NCI-H446 treated with DMSO at 0.1 percent for 48 hours (cell line): ENCODE measurements at places on chromosomes 5 and 9.

DNA sequence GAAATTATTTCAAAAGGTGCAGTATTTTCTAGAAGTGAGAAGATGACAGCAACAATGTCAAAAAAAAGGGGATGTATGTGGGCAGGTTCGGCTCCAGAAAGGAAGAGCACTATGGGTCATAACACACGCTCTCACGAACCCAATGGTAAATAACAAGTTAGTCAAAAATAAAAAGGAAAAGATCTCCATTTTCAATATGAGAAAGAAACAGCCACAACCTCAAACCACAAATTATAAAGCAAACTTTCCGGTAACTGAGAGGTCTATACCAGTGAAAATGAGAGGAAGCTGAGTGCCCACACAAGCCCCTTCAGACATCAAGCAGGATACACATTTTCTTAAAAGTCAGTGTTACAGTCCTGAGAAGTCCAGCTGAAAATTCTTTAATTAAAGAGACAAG lies 398.5 kb upstream of the RPS23 start:
- DNase-seq, result no peak

DNA sequence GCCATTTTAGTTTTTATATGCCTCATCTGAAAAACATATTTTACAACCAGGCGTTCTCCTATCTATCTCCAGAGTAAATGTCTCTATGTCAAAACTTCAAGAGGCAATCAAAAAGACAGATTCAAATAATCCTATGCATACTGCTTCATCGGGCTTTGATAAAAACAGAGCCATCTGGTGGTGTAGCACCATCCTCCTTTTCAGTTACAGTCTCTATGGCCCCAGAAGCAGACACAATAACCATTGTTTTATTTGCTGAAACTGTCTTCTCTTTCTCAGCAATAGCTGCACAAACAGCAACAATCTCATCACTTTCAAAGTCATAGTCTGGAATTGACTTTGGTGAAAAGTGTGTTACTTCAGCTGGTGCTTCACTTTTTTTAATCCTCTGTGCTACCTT lies 36.3 kb downstream of the PTGER4 start:
- no peak for DNase-seq

- peak; percentile 28 for DNase-seq
These were observed 111.2 kb upstream of the LRRTM2 start for GRCh38 chr5:138986186-138986800.

DNA sequence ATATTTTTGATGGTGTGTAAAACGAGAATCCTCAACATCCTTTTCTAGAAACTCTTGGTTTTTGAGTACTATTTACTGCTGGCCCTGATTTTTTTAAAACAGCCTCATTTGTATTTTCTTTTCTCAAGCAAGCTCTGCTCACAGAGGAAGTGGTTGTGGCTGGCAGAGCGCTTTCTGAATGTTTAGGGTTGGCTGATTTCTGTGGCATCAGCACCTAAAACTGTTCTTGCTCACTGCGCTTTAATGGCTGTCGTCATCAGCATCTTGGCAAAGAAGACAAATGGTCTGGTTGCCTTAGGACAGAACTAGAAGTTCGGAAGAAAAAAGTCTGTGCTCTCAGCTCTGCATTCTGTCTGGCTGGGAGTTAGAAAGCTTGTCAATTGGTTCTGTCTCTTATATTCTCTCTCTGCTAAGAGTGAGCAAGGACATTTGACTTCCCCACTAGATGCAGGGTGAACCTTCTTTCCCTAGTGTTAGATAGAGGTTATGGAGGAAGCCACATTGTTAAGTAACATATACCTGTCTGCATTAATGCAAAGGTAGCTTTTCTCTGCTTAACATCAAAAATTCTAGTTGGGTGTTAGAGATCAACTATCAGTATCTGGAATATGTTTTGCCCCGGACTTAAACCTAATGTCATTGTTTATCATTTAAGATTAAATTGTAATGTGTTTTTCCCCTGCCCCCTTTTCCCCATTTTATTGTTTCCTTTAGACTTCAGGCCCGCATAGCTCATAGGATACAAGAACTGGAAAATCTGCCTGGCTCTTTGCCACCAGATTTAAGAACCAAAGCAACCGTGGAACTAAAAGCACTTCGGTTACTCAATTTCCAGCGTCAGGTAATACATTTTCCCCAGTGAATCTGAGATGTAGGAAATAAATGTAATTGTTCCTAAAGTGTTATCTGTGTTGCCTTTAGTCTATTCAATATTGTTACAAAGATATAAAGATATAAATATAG lies 39.0 kb downstream of the SMARCA2 start:
- no peak for DNase-seq

GRCh38 chr9:126461608-126462007 lies 135.0 kb downstream of the MVB12B start:
- no peak for DNase-seq

GRCh38 chr9:134154262-134154701 lies 10.1 kb downstream of the RNU6ATAC start:
- no peak for DNase-seq

GRCh38 chr5:29983528-29984155 lies 1209.8 kb upstream of the CDH6 start:
- no peak for DNase-seq

DNA sequence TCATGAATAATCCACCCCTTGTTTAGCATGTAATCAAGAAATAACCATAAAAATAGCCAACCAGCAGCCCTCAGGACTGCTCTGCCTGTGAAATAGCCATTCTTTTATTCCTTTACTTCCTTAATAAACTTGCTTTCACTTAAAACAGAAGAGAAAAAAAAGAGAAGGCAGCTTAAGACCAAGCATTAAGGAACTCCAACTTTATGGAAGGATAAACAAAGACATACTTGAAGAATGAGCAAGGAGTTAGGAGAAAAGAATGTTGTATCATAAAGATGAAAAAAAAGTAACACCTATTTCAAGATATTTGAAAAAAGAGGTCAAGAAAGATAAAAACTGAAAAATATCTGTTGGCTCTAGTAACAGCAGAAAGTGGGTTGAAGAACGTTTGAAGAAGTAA lies 107.6 kb downstream of the RNF180 start:
- DNase-seq, result no peak

DNA sequence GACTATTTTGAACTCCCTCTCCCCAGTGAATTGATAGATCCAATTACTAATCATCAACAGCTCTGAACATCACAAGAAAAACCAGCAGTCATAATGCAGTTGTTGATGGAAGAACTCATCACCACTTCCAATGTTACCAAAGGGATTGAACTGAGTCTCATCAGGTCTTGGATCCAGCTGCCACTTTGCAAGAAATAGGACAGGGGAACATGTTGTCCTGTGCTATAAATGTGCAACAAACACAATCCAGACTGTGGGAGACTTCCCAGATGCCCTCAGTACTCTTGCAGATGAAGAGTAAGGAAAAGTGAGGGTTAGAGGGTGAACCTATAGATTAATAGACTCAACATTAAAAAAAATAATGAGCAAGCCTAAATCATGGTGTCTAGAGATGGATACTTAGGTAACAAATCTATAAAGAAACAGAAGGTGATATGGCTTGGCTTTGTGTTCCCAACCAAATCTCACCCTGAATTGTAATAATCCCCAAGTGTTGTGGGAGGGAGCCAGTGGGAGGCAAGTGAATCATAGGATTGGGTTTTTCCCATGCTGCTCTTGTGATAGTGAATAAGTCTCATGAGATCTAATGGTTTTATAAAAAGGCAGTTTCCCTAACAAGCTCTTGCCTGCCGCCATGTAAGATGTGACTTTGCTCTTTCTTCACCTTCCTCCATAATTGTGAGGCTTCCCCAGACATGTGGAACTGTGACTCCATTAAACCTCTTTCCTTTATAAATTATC lies 63.4 kb upstream of the PAPPA start:
- DNase-seq, result no peak

DNA sequence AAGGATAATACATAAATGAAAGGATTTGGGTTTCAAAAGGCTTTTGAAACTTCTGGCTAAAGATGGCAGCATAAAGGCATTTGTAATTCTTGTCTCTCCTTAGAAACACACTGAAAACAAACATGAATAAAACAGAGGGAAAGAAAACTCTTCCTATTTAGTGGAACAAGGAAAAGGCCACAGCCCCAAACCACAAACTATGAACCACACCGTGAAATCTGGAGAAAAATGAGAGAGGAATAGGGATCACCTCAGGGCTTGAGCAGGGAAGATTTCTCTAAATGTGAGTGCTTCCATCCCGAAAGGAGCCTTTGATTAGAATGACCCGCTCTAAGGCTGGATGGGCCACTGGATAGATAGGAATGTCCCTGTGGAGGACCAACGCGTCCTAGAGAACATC lies 119.6 kb downstream of the SEC61B start:
- no peak for DNase-seq

DNA sequence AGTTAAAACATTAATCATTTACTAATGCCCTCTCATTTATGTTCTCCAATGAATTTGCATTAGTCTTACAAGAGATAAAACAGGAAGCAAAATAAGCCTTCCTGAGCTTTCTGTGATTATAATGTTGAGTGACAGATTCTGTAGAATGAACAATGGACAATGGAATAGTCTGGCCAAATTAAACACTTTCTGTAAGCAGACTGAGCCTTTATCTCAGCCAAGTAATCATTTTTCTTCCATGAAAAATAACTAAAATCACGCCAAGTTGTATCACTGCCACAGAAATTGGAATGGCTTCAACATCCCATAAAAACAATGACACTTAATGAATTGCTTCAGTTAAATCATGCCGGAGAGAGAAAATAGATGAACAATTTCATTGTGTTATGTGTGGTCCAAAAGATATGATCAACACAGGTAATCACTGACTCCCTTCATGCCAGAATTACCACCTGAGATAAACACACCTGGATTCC lies 63.0 kb downstream of the TSSK1B start:
- peak; percentile 24 for DNase-seq

- DNase-seq, result no peak
These were observed 12.8 kb upstream of the LAMC3 start for GRCh38 chr9:130996205-130996604.

GRCh38 chr9:6842584-6842947 lies 84.8 kb downstream of the KDM4C start:
- DNase-seq, result no peak

GRCh38 chr5:7364226-7364875 lies 31.6 kb upstream of the ADCY2 start:
- no peak for DNase-seq

GRCh38 chr5:75512383-75513074 lies 838 bp downstream of the POLK start:
- no peak for DNase-seq

GRCh38 chr9:130453487-130453886 lies 8.7 kb downstream of the ASS1 start:
- DNase-seq, result no peak

DNA sequence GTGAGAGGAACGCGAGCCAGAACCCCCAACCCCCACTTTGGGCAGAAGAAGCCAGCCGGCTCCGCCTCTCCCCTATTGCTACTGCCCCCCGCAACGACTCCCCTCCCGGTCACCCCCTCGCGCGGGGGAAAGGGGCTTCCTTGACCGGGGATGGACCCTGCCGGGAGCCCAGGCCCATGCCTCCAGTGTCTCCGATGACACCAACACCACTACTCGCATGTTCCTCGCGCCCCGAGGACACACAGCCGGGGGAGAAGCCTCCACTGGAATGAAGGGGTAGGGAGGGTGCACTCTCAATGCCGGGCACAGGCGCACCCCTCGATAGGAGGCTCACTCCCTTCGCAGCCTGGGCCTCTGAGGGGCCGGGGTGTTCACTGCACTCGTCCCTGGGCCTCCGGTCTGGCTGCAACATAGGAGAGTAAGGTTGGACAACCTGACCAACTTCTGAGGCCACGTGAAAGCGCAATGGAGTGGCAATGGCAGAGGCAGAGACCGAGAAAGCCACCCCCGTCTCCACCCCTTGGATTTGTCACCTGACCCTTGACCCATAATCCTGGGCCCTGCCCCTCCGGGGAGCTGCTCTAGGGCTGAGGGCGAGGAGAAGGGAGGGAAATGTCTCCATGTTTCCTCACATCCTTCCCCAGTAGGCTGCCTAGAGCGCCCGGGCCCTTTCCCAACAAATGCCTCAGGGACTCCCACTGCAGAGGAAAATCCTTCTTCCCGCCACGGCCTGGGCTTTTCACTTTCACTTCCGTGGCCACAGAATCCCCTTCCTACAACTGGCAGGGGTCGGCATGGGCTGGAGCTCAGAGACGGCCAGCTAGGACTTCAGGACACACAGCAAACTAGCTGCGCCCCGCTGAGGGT lies 1.1 kb upstream of the CNTFR start:
- DNase-seq, result no peak

- DNase-seq, result no peak
These were observed 9.1 kb downstream of the EPB41L4B start for GRCh38 chr9:109311731-109312130.

DNA sequence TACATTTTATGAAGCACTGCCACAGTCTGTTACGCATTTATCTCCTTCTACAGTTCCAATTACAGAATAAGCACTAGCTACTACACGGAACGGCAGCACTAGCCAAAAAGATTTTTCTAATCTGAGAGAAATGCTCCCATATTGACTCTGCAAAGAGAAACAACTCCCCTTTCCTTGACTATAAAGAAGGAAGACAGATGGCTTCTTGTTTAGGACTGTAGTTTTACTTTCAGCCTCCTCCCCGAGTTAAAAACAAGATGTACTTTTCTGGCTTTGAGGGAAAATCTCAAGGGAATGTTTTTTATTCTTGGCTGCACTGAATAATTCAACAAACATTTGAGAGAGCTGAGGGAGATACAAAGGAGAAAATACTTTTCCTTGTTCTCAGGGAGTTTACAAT lies 1.9 kb upstream of the SLC44A1 start:
- no peak for DNase-seq

DNA sequence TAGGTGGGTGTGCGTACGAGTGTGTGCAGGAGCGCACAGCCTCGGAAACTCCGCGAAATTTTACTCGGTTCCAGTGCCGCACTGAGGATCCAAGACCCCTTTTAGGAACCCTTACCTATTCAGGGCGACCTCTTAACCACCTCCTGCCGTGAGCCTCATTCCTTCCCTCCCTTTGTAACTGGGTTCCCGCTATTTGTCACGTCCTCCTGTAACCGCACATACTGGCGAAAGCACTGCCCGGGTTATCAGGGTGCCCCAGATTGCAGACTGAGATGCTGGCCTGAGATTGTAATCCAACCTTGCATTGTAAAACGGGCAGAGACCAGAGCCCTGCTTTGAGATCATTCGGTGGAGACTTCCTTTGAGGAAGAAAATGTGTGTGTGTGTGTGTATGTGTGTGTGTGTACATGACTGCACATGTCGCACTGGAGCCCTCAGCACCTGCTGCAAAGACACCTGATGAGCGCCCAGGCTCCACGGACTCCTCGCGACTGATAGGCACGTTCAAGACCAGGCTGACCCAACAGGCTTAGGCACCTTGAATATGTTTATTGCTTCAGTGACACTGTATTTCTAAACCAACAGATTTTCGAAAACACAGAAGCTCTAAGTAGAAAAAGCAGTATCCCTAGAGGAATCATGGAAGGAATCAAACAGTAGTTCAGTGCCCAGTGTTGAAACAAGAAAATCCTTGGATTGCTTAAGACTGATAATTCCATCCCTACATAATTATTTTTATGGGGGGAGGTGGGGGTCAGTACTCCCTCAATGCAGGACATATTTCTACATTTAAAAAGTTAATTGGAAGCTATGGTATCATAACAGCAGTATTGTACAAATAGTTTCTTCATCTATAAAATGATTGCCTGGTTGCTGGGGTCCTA lies 86.5 kb upstream of the TNFAIP8 start:
- no peak for DNase-seq
